ENCODE measurements at places on chromosomes 5 and 9. TPM values are rescaled to one million over a fixed set of nuclear protein-coding genes. Genes with fewer than 3 reads are reported as not detected.

DNA sequence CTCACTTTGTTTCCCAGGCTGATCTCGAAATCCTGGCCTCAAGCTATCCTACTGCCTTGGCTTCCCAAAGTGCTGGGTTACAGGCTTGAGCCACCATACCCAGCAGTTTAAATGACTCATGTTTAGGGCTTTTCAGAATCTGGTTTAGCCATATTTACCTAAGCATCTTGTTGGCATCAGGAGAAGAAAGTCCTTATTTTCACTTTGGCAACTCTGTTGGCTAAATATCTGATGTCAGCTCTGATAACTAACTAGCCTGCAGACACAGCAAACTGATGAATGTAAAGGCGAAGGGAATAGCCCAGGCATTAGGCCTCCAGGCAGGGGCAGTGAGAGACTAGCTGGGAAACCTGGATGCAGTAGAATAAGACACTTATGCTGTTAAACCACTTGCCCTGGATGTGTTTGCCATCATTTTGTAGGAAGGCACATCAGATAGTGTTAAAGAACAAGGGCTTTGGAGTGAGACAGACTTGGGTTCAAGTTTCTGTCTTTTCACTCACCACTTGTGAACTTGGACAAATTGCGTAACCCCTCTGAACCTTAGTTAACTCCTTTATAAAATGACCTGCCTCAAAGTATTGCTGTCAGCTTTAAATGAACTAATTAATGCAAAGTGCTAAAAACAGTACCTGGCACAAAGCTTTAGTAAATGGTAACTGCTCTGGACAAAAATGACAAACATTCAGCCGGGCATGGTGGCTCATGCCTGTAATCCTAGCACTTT is 34.7 kb upstream of the GARNL3 start:
- no peak for DNase-seq

Gene BNC2
- under 0.01 TPM for total RNA-seq

DNA sequence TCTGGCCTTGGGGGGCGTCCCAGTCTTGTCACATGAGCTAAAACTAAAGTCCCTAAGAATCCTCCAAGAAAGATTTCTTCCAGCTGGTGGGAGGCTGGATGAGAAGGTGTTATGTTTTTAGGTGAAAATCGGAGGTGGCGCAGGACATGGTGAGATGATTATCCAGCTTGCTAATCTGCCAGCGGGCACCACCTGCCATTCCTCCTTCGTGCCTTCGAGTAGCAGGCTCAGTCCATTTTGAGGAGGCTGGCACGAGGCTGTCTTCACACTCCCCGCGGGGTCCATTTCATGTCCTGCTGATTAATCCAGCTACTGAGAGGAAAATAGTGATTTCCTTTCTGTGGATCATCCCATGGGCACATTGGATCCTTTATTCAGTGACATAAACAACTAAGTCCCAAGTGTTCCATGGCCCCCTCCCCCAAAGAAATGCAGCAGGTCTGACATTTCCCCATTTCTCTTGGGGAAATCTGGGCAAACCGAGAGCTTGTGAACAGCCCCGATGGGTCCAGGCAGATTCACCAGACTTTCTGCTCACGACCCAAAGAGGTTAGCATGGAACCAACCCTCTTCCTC is 38.2 kb upstream of the EXOC3 start:
- no peak for DNase-seq

DNA sequence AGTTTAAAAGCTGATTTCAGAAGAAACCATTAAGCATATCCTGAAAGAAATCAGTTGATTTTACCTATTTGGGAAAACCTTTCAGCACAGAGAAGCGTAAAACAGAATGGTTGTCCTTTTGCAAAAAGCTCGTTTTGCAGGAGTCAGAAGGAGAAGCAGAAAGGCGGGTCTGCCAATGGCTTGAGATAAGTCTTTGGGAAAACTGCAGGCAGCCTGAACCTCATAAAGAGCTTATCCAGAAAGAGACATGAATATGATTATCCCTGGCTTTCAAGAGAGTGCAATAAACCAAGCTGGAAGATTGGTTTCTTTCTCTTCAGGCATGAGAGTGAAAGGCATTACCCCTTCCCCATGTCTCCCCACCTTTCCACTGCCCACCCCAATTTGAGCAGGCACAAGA is 353.3 kb downstream of the ARHGEF28 start:
- DNase-seq, result no peak

DNA sequence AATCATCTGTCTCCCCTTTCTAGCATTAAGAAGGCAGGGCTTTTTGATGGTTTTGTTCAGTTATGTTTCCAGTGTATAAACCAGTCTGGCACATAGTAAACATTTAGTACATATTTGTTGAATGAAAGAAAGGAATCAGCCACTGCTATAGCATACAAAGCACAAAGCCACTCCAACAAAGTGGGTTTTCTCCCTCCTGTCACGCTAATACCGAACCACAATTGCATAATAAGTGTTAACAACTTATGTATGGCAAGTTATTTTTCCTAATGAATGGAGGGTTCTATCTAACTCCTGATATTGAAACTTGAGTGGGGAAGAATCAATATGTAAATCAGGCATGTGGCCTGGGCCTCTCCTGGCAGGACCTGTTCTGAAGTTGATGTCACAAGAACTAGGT is 53.9 kb downstream of the PRUNE2 start:
- DNase-seq, result no peak
